ENCODE measurements at places on chromosomes 1 and 21.
A peak's percentile ranks its signal among the peaks of the same experiment; 100 is the strongest.

DNA sequence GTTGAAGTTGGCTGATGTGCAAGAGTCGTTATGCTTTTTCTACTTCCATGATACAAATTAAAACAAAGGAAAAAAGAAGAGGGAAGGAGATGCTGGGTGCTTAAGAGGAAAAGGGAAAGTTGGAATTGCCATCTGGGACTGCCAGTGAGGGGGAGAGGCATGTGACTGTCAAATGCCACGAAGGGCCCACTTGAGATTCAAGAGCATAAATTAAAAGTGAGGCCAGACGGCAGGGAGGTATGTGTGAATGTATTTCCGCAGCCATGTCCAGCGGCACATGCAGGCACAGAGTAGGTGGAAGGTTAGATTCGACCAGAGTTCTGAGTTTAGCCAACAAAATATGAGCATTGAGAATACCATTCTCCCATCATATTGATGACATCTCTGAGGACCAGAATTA is 32.0 kb downstream of the NFASC start:
- no peak for DNase-seq

GRCh38 chr1:99676876-99677275 is 31.0 kb downstream of the PALMD start:
- no peak for DNase-seq

DNA sequence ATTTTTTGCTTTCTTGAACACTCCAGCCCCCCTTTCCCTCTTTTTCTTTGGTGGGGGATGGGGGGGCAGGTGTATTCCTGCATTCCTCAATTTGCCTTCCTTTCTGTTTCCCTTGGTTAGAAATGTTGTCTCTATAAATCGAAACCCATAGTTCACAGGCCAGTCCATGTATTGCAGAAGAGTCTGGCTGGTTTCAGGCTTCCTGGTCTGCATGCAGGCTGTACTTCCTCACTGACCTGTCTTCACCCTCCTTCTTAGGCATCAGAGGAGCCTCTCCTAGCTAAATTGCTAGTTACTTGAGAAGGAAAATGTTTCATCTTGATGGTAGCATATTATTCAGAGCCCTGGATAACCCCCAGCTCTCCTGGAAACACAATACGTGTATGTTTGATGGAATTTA is 140.0 kb downstream of the SPATA46 start:
- DNase-seq, result no peak

- no peak for DNase-seq
These were observed 119.8 kb downstream of the SIK1 start for GRCh38 chr21:43306911-43307676.

DNA sequence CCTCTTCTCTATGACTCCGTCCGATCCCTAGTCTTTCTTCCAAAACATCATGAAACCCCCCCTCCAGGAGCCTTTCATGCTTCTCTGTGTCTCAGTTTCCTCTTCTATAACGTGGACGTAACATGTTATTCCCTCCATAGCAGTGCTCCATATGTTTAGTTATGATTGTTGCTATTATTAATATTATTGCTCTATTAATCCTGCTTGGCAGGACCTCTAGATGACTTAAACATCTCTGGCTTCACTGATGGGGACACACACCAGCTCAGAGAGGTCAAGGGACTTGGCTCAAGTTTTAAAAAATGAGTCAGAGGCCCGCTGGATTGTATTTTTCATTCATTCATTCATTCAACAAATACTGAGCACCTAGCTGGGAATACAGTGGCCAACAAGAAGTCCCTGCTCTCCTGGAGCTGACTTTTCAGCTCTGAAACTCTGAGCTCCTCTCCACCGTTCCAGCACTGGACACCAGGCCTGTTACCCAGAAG is 404 bp upstream of the CPLANE2 start:
- DNase-seq, result no peak

DNA sequence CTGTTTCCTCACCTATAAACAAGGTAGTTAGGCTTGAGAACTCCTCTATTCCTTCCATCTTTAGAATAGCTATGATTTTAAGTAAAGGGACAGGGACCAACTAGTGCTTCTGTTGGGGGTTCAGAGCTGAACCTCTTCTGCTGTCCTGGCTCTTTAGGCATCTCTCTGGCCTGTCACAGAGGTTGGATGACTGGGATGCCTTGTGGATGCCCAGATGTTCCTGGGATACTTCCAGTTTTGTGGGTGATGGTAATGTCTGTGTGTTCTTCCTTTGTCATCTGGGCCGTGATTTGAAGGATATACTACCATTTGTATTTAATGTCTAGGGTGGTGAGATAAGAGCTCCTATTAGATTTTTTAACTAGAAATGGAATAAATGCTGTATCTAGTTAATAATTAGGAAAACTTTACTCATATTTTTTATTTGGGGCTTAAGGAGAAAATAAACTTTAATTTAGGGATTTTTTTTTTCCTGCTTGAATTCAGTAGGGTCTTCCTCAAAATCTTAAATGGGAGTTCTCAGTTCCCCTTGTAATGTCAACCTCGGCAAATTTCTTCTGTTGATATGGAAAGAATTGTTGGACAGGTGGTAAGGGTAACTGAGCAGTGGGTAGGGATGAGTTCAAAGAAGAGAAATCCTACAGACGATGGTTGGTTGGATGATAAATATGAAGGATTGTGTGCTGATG is 47.2 kb downstream of the LAMC1 start:
- no peak for DNase-seq

DNA sequence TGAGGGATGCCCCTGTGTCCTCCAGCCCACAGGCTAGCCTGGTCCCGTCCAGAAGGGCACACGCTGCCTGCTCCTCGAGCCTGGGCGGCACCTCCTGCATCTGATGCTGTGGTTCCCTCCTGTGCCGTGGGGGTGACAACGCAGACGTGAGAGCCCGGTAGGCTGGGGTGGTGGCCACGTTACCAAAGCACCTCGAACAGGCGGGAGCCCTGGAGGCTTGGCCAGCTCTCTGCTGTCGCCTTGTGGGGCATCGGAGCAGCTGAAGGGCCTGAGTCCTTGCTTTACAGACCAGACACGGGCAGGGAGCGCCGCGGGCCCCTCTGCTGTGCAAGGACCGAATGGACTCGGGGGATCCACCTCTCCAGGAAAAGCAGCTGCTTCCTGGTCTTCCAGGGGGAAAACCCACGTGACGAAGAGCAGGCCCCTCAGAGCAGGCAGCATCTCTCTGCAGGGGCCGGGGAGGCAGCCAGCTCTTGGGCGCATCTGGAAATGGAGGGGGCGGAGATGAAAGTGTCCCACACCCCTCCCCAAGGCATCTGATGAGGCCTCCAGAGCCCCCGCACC is 133.3 kb downstream of the NPHP4 start:
- DNase-seq, result no peak

DNA sequence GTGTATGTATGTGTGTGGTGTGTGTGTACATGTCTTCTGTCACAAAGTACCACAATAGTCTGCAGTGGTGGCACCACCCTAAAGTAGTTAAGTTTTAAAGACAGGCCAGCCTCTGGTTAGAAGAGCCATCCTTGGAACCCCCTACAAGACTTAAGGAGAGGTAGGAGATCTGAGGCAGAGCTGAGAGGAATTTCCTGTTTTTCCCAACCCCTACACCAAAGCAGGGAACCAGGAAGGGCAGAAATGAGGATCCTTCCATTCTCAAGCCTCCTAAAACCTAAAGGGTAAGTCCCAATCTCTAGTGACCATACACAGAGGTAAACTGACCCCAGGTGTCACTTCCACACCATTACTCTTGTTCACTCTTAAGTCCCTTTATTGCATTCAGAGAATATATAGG is 11.1 kb downstream of the PEA15 start:
- DNase-seq, result no peak

DNA sequence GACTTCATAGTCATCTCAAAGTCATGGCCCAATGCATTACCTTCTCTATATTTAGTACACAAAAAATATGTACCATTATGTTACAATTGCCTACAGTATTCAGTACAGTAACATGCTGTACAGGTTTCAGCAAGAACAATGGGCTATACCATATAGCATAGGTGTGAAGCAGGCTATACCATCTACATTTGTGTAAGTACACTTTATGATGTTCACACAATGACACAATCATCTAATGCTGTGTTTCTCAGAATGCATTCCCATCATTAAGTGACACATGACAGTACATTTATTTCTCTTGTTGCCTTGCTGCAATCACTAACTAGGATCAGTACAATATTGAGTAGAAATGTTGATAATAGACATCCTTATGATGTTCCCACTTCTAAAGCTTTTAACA is 46.5 kb upstream of the NFIA start:
- DNase-seq, result no peak

DNA sequence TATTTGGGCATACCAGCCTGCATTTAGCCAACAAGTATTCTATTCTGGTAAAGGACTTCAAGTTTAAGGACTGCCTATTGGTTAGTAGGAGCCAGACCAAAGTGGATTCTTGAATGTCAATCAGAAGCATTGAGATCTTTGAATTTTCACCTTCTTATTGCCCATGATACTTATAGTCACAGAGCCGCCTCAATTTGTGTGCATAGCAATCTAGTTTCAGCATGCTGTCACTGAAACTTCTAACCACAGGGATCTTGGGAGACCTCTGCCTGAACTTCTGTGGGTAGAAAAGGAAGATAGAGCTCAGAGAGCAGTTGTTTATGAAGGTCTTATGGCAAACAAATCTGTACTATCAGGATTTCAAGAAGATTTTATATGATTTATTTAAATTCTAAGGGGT is 501.4 kb upstream of the USP24 start:
- DNase-seq, result no peak

DNA sequence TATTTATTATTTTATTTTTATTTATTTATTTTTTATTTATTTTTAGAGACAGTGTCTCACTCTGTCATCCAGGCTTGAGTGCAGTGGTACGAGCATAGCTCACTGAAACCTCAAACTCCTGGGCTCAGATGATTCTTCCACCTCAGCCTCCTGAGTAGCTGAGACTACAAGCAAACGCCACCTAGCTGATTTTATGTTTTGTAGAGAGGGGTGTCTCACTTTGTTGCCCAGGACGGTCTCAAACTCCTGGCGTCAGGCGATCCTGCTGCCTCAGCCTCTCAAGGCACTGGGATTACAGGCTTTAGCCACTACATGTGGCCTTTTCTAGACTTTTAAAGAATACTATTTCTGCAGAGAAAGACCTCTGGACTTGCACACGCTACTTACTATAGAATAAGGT is 61.3 kb upstream of the C1orf53 start:
- DNase-seq, result no peak

DNA sequence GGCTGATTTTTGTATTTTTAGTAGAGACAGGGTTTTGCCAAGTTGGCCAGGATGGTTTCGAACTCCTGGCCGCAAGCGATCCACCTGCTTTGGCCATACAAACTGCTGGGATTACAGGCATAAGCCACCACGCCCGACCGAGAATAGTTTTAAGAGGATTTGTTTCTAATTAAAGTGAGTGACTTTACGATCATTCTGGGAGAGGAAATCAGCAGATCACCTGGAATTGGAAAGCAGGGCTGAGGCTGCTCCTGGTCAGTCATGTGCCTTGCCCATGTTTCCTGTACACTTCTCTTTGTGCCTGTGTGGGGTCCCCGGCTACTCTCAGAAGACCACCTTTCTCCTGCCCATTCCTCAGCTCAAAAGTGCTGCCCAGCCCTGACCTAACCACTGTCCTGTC is 33.9 kb downstream of the ZBTB8B start:
- no peak for DNase-seq

DNA sequence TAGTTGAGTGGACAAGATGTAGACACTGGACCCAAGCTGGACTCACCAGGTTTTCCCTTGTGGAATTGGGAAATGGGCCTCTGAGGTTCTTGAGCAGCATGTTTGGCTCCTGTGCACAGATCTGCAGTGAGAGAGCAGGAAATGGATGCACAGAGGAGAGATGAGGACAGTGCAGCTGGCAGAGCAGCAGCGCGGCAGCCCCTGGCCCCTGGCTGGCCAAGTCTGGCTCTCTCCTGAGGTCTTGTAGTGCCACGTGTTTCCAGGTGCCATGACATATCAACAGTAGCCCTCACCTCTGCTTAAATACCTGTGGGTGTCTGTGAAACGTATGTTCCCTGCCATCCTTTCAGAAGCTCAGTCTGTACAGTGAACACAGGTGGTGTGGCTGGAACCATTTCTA is 19.2 kb upstream of the BCL10 start:
- DNase-seq, result no peak

- DNase-seq, result peak; percentile 93
These were observed 24.9 kb upstream of the GRHL3 start for GRCh38 chr1:24294228-24294672.

GRCh38 chr1:78375996-78376395 is 114.8 kb upstream of the PTGFR start:
- no peak for DNase-seq

- DNase-seq, result no peak
These were observed 106.5 kb downstream of the SLC16A1 start for GRCh38 chr1:112849425-112850033.

DNA sequence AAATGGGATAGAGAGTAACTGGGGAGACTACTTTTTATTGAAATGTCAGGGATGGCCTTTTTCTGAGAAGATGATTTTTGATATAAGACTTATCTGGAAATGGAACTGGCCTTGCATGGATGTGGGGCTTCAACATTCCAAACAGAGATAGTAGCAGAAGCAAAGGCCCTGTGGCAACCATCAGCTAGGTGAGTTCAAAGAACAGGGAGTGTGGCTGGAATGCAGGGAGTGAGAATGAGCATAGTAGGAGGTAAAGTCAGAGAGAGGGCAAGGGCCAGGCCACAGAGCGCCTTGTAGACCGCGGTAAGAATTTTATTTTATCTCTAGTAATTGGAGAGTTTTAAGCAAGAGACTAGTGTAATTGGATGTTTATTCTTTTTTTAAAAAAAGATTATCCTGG is 227.0 kb upstream of the B3GALT2 start:
- DNase-seq, result no peak

DNA sequence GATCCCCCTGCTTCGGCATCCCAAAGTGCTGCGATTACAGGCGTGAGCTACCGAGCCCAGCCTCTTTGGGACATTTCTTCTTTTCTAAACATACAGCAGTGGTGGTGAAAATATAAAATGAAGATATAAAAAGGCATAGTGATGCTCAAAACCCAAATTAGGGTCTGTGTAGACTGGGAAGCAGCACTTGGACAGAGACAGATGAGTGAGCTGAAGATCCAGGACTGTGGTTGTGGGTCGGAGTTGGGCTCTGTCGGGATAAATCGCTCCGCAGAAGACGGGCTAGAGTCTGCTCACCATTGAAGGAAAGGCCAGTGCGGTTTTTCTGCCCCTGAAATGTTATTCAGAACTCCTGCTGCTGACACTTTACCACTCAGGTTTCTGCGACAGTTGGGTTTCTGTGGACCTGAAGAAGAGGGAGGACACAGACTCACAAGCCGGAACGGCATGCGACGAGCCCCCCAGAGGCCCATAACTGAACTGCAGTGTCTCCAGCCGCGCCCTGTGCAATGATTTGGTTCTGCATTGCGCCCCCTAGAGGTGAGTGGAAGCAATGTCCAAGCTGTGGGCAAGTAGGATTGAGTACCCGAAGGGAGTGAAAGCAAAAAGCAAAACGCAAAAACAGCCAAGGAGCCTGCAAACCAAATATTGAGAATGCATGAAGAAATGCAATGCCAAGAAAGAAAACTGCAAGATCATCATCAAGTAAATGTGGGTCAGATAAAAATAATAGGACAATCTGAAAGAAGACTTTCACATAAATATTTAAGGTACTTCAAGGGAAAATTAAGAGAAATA is 66.6 kb downstream of the GABPA start:
- peak; percentile 30 for DNase-seq

Measured in AG09319 (cell line).